Fibroblast of pulmonary artery (primary cell): ENCODE measurements at places on chromosomes 1 and 21.

DNA sequence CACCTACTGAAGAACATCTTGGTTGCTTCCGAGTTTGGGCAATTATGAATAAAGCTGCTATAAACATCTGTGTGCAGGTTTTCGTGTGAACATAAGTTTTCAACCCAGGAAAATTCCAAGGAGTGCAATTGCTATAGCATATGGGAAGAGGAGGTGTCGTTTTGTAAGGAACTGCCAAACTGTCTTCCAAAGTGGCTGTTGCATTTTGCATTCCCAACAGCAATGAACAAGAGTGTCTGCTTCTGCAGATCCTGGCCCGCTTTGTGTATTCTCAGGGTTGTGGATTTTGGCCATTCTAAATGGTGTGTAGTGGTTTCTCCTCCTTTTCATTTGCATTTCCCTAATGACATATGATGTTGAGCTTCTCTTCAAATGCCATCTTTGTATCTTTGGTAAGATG lies 23.8 kb downstream of the GNG4 start:
- DNase-seq, result no peak

DNA sequence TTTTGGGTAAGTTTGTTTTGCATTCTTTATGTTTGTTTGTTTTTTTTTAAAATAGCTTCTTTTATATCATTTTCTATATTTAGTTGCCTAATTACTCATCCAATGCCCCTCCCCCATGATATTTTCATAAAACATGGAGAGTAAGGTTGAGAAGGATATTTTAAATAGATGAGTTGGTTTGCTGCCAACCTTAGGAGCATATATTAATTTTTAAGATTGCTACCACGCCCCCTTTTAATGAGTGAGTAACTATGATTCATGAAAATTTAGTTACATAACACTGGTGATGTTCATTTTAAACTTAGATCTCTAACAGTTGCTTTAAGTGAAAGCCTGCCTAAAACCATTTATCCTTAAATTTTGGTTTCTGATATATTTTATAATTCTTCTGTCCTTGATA lies 18.7 kb downstream of the TMEM50A start:
- DNase-seq, result no peak

DNA sequence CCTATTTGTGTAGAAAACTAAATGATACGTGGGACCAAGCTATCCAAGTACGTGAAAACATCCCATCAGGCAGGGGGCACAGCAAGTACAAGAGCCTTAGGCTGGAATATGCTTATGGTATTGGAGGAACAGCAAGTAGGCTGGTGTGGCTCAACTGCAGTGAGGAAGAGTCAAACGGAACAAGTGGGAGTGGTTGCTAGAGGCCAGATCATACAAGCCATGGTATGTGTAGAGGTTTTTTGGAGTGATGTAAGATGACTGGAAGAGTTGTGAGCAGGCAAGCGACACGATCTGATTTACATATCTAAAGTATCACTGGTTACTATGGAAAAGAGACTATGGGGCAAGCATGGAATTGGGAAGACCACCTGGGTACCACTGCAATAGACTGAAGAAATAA lies 27.8 kb downstream of the ELK4 start:
- DNase-seq, result no peak

GRCh38 chr1:237858992-237859391 lies 31.7 kb downstream of the ZP4 start:
- no peak for DNase-seq

DNA sequence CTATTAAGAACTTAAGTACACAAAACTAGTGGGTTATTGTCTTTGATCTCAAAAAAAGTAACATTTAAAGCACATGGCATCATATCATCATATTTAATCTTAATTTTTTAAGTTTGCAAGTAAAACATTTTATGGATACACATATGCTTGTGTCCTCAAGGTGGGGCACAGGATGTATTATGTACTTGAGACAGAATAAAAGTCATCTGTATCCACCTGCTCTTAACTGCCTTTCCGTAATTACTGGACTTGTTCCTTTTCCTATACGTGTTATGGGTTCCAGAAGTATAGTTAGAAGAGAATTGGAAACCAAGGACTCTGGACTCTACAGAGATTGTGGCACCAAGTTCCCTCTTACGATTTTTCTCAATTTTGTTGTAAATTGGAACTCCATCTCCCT lies 79.4 kb downstream of the FCRL5 start:
- DNase-seq, result no peak

GRCh38 chr21:26067836-26068594 lies 102.6 kb downstream of the APP start:
- DNase-seq, result peak; percentile 31

- DNase-seq, result no peak
Observed at GRCh38 chr1:50214717-50215116, 106.0 kb downstream of the ELAVL4 start.

- no peak for DNase-seq
Observed at GRCh38 chr1:162353078-162353477, 23.6 kb downstream of the SPATA46 start.

- DNase-seq, result no peak
Observed at GRCh38 chr1:157739229-157739901, 37.6 kb downstream of the FCRL2 start.

- DNase-seq, result peak; percentile 22
Observed at GRCh38 chr1:39872698-39873097, 10.6 kb downstream of the TRIT1 start.

- no peak for DNase-seq
Observed at GRCh38 chr1:233393084-233393840, 65.7 kb downstream of the MAP3K21 start.

DNA sequence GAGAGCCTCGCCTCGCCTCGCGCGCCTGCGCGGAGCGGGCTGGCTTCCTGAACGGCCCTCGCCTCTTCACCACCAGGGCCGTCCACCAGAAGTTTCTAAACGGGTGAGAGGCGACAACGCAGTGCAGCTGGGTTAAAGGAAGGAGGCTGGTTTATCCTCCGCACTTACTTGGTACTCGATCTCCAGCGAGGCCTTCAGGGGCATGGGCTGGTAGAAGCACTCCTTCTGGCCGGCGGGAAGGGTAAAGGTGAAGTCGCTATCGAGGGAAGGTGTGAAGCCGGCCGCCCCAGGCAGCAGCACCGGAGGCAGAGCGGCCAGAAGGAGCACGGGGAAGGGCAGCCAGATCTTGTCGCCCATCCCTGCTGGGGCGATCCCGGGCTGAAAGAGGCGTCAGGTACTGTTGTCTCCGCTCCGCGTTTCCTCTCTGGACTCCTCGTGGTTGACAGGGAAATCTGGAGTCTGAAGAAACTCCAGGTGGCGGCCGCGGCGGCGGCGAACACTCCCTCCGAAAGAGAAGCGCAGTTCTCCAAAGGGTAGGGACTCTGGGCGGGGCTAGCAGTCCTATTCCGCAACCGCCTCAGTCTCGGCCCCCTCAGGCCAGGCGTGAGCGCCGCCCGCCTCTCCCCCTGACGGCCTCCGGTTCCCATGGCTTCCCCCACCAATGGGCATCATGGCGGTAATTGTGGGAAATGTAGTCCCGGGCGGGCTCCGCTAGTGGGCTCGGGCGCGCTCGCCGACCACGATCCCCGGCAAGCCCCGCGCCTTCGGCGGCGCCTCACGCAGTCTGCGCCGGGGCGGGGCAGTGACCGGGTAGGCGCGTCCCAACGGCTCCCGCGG lies at the start of gene TMED5:
Gene TMED5 (minus strand): TSS at position 528 of the 837 bp plus-strand sequence. CDS start 171 bp downstream, at position 357.
- peak; percentile 99 for DNase-seq

GRCh38 chr1:176693697-176694329 lies 230.8 kb downstream of the PAPPA2 start:
- DNase-seq, result peak; percentile 5

- peak; percentile 59 for DNase-seq
Observed at GRCh38 chr1:107135463-107135862, 5.4 kb upstream of the NTNG1 start.

- DNase-seq, result no peak
Observed at GRCh38 chr1:5223206-5223605, 568.8 kb downstream of the AJAP1 start.

DNA sequence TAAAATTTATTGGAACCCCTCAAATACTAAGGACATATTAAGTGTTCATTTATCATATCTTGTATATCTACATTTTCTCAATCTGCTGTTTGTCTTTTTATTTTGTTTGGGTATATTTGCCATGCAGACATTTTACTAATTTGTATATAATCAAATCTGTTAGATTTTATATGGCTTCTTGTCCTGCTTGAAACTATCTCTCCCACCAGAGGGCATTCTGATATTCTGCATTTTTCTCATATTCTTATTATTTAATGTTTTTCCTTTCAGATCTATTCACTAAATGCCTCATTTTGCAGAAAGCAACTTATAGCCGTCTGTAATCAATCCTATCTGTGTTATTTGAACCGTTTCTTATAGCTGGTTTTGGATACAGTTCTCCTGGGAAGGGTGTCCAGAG lies 745.5 kb downstream of the LRRIQ3 start:
- no peak for DNase-seq

GRCh38 chr1:12087797-12088314 lies 24.8 kb downstream of the TNFRSF8 start:
- no peak for DNase-seq

- peak; percentile 80 for DNase-seq
Observed at GRCh38 chr1:59947047-59947938, 20.7 kb upstream of the CYP2J2 start.

DNA sequence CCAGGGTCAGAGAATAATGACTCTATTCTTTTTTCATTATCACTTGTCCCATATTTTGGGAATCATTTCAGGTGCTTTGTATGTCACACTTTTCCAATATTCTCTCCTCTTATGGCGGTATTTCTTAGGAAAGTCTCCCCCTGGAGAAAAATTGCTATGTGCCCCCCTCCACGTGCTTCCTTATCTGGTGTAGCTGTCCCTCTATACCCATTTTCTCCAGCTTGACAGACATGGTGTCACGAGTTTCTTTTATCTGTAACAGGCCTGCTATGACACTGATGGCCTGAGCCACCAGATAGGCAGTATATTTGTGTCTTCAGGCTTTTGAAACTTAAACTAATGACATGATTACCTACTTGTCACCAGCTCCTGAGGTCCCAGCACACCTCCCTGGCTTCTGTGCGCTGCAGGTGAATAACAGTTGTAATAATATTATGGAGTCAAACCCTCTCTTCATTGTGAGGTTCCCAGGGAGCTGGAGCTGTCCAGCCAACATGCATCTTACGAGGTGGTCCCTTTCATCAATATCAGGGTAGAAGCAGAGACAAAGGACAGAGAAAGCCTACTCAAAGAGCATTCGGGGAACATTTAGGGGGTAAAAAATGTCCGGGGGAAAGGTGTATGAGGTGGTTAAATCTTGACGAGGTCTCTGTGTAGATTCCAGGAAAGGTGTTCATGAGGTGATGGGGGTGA lies 71.2 kb upstream of the DUSP10 start:
- no peak for DNase-seq

DNA sequence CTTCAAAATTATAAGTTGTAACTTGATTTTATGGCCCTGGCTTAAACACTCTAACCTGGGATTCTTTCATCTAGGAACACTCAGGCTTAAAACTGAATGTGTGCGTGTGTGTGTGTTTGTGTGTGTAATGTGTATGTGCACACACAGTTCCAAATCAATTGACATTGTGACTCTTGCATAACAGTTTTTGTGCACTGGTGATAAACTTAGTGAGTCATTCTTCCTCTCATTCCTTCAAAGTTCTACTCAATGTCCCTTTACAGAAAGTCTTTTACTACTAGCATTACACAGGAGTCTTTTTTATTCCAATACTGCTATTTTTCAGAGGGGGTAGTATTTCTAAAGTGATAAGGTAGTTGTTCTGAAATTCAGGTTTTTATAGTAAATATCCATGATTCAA lies 943.6 kb downstream of the KCNT2 start:
- DNase-seq, result peak; percentile 36

DNA sequence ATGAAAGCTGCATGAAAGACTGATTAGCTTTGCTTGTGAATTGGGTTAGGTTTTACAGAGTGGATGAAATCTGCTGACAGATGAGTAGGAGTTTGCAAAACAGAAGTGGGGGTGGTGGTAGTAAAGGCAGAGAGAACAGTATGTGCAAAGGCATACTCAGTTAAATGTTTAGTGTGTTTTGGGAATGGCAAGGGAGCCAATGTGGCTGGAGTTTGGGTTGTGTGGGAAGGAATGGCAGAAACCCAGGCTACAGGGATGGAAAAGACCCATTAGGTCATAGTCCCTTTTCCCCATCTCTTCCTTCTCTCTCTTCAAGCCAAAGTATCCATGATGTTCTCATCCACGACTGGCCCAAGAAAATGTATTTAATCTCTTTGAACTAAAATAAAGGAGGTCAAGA lies 362.2 kb upstream of the LYPLAL1 start:
- peak; percentile 52 for DNase-seq

DNA sequence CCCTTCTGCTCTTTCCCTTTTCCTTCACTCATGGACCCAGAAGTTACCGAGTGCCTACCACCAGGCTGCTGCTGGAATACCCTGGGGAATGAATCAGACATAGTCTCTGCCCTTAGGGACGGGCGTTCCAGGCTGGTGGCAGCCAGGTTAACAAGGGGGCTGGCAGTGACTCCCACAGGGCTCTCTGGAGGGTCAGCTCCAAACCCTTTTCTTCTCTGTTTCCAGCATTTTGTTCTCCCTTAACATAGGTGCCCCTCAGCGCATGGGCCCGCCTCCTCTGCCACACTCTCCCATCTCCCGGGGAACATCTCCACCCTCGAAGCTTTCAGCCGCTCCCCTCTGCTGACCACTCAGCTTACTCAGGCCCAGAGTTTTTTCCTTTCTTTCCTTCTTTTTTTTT lies 62.9 kb upstream of the LRP8 start:
- no peak for DNase-seq

DNA sequence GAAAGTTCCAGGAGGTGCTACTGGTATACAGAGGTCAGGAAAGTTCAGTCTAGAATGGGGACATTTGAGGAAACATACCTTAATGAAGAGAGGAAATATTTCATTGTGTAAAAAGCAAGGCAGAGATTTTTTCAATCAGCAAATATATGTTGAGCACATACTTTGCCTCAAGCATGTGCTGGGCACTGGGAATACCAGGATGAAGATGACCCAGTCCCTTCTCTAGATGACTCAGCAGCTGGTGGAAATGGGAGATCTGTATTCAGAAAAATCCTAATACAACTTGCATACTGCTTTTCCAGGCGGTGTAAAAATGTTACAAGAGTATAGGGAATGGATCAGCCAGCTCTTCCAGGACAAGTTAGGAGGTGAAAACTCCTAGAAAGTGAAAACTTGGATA lies 229.3 kb downstream of the FGGY start:
- DNase-seq, result no peak

GRCh38 chr1:225445639-225446594 lies 18.1 kb upstream of the LBR start:
- no peak for DNase-seq

GRCh38 chr1:182527680-182528079 lies 61.4 kb downstream of the RNASEL start:
- no peak for DNase-seq

- DNase-seq, result no peak
Observed at GRCh38 chr1:22838965-22839364, 128.3 kb downstream of the EPHB2 start.

- DNase-seq, result no peak
Observed at GRCh38 chr1:114022877-114023276, 43.6 kb downstream of the OLFML3 start.

DNA sequence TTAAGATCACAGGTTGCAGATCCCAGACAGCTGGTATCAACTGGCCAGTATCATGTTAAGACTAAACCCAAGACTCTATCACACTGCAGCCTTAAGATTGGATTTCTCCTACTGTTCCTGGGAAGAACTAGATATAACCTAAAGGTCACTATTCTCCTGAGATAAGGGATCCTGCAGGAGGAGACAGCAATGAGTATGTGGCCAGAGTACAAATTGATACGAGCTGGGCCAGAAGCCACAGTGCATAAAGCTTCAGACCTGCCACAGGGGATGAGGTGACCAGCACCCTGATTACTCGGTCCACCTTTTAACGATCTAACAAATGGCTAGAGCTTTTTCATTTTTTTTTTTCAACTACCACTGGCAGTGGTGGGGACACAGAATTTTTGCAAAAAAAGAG lies 31.0 kb downstream of the HSD3B1 start:
- no peak for DNase-seq

GRCh38 chr1:119275145-119276134 lies 93.1 kb upstream of the HAO2 start:
- peak; percentile 83 for DNase-seq
